ENCODE measurements at places on chromosomes 11 and 22. TPM values are rescaled to one million over a fixed set of nuclear protein-coding genes. Genes with fewer than 3 reads are reported as not detected.

- H3K27ac ChIP-seq: peak overlapping the region; percentile 7
- H3K4me3 ChIP-seq: no peak overlapping the region
- peaks cover 31% of the 10 kb centered on the region for H3K4me1 ChIP-seq
Observed at GRCh38 chr22:45159652-45160462, 3.9 kb upstream of the NUP50 start.

DNA sequence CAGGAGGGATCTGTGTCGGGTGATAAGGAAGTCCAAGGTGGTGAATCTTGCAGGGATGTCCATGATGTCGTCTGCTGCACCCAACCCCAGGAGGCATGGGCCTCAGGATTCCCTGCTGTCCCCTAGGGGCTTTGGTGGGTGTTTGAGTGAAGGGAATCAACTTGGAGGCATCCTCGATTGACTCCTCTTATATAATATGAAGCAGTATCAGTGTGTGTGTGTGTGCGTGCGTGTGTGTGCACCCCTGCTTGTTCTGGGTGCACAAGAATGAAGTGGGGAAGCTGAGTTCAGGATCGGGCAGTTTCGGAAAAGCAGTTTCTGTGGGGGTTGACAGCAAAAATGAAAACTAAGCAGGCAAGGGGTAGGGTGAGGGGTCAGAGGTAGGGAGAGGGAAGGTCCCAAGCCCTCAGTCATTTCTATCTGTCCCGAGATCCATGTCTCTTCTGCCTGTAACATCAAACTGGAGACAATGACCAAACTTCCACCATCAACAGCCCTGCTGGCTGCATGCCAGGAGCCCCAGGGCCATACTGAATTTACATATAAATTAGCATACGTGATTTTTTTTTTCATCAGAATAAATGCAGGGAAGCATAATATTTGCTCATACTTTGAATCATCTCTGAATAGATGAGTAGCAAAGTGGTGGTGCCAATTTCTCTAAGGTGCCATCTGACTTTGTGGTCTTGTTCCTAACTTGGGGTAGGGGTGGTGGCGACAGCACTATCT, 2.0 kb downstream of the NTM start:
- peaks cover 77% of the 10 kb centered on the region for H3K27me3 ChIP-seq
- DNase-seq: no peak
- H3K36me3 ChIP-seq: no peaks in the 10 kb centered on the region
- H3K4me3 ChIP-seq: no peak overlapping the region

DNA sequence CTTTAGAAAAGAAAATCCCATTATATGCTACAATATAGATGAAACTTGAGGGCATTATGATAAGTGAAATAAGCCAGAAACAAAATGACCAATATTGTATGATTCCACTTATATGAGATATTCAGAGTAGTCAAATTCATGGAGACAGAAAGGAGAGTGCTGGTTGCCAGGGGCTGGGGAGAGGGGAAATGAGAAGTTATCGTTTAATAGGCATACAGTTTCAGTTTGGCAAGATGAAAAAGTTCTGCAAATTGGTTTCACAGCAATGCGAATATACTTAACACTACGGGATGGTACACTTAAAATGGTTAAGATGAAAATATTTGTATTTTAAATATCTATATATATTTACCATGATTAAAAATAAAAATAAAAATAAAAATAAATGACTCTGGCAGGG, 31.1 kb upstream of the RDX start:
- no peak overlapping the region for H3K27ac ChIP-seq
- H3K36me3 ChIP-seq: no peaks in the 10 kb centered on the region
- no peak overlapping the region for H3K4me3 ChIP-seq
- DNase-seq: no peak
- no peaks in the 10 kb centered on the region for H3K4me1 ChIP-seq

- peaks cover 37% of the 10 kb centered on the region for H3K4me1 ChIP-seq
- H3K36me3 ChIP-seq: no peaks in the 10 kb centered on the region
- DNase-seq: peak; percentile 70
- H3K27ac ChIP-seq: peak overlapping the region; percentile 71
- no peaks in the 10 kb centered on the region for H3K27me3 ChIP-seq
Observed at GRCh38 chr11:73288873-73289707, 17.0 kb downstream of the P2RY6 start.

- H3K27ac ChIP-seq: no peak overlapping the region
- DNase-seq: peak; percentile 24
- H3K4me3 ChIP-seq: no peak overlapping the region
- no peaks in the 10 kb centered on the region for H3K4me1 ChIP-seq
- peaks cover 7% of the 10 kb centered on the region for H3K27me3 ChIP-seq
Observed at GRCh38 chr11:5123802-5124521, 14.2 kb downstream of the OR52A5 start.

DNA sequence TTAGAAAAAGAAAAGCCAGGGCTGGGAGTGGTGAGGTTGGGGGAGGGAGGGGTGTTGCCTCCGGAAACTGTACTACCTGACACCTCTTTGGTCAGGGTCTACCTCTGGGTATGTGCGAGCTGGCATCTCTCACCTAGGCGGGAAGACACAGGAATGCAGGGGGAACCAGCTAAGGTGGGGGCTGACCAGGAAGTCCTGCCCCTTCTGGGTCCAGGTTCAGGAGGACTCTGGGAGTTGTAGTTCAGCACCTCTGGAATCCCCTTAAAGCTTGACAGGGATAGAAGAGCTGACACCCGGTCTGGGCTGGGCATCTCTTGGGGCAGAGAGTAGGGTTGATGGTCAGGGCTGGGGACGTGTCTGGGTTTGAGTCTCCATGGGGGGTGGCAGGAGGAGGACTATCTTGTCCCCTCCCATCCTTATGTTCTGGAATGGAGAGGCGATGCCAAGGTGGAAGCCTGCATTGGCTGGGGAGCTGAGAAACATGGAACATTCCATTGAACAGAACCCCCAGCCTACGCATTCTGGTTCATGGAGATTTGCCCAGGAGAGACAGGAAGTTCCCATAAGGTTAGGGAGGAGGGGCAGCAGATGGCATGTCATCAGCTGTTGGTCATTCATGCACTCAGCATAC, 2.1 kb upstream of the KIAA1671 start:
- H3K27ac ChIP-seq: no peak overlapping the region
- peaks cover 10% of the 10 kb centered on the region for H3K27me3 ChIP-seq
- peaks cover 36% of the 10 kb centered on the region for H3K4me1 ChIP-seq
- no peak overlapping the region for H3K4me3 ChIP-seq
- no peak for DNase-seq
- H3K36me3 ChIP-seq: no peaks in the 10 kb centered on the region

DNA sequence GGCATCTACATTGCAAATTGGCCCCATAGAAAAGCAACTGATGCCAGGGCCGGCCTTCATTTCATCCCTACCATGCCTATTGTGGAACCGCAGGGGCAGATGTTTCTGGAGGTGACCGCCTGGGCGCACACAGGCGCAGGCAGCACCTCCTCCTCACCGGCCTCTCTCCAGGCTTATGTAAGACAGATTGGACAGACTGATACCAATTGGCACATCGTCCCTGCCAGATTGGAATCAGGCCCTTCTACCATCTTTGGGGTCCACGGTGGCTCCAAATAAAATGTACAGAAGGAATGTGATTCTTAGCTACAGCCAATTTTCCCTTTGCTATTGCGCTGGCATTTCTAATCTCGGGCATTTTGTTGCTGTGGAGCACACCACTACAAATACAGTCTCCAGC, 732.6 kb downstream of the NTM start:
- peaks cover 27% of the 10 kb centered on the region for H3K27me3 ChIP-seq
- DNase-seq: no peak
- H3K4me3 ChIP-seq: no peak overlapping the region
- no peak overlapping the region for H3K27ac ChIP-seq
- H3K4me1 ChIP-seq: no peaks in the 10 kb centered on the region
- no peaks in the 10 kb centered on the region for H3K36me3 ChIP-seq

DNA sequence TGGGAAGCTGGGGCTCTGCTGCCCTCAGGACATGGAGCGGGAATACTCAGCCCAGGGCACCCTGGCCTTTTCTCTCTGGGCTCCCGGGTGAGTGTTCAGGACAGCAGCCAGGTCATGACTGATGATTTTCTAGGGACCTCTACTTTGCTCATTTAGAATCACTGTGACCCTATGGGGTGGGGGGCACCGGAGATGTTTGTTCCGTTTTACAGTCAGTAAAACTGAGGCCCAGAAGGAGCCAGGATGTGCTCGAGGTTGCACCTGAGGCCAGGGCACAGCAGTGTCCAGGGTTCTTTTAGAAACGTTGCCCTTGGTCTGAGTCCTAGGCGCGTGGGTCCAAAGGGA, 48.1 kb downstream of the SMIM38 start:
- no peak for DNase-seq
- H3K4me1 ChIP-seq: peaks cover 18% of the 10 kb centered on the region
- H3K36me3 ChIP-seq: no peaks in the 10 kb centered on the region
- peaks cover 7% of the 10 kb centered on the region for H3K27me3 ChIP-seq

DNA sequence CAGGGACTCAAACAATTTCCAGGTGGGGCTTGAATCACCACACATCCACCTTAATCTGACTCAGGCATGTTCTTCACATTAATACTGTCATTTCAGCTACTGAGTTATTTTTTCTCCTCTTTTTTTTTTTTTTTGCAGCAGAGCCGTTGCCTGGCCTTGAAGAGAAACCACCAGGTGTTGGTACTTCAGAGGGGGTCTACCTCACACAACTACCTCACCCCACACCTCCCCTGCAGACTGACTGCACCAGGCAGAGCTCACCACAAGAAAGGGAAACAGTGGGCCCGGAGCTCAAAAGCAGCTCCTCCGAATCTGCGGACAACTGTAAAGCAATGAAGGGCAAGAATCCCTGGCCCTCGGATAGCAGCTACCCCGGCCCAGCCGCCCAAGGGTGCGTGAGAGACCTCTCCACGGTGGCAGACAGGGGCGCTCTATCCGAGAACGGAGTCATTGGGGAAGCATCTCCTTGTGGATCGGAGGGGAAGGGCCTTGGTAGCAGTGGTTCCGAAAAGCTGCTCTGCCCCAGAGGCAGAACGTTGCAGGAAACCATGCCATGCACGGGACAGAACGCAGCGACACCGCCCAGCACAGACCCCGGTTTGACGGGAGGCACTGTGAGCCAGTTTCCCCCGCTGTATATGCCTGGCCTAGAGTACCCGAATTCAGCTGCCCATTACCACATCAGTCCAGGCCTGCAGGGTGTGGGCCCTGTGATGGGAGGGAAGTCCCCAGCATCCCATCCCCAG, 15.1 kb upstream of the SLC25A18 start:
- no peak overlapping the region for H3K27ac ChIP-seq
- no peak for DNase-seq
- no peaks in the 10 kb centered on the region for H3K27me3 ChIP-seq
- peaks cover 20% of the 10 kb centered on the region for H3K4me1 ChIP-seq
- H3K36me3 ChIP-seq: peaks cover 14% of the 10 kb centered on the region

GRCh38 chr11:61149624-61150615, 11.3 kb downstream of the VPS37C start:
- no peaks in the 10 kb centered on the region for H3K27me3 ChIP-seq
- DNase-seq: no peak
- H3K36me3 ChIP-seq: peaks cover 4% of the 10 kb centered on the region
- H3K4me1 ChIP-seq: peaks cover 57% of the 10 kb centered on the region

DNA sequence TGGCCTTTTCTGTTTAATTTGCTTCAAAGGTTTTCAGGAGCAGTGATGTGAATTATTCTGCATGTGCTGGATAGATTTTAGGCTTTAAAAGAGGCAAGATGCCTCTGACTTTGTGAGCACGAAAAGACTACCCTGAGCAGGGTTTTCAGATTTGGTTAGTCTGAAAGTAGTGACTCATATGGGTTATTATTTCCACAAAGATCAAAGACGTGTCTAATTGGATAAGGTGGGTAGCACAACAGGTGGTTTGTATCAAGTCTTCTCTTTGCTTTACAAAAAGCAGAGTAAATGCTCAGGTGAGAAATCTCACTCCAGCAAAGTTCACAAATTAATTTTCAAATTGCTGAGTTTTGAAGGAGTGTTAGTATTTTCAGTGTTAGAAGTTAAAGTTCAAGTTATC, 37.6 kb upstream of the DBX1 start:
- H3K4me3 ChIP-seq: no peak overlapping the region
- DNase-seq: no peak
- H3K36me3 ChIP-seq: no peaks in the 10 kb centered on the region
- H3K27ac ChIP-seq: no peak overlapping the region

DNA sequence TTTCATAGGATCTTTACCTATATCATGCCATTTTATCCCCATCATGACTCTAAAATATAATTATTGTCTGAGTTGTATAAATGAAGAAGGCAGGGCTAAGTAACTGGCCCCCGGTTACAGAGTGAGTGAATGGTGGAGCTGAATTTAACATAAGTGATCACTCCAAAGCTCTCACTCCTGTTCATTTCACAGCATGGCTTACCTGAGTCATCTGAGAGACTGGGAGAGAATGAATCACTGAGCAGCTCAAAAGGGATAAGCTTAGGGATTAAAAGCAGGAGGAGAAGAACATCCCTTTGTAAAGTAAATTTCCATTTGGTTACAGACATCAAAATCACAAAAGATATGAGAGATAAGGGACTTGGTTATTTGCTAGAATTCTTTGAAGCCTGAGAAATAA, 294.0 kb upstream of the CTSC start:
- H3K4me3 ChIP-seq: no peak overlapping the region
- H3K27me3 ChIP-seq: no peaks in the 10 kb centered on the region
- H3K36me3 ChIP-seq: no peaks in the 10 kb centered on the region
- DNase-seq: no peak
- H3K4me1 ChIP-seq: no peaks in the 10 kb centered on the region

Gene MAPK8IP2
- total RNA-seq: 0.33 TPM

Gene CD3E
- total RNA-seq: 0.60 TPM

Gene OR51I1
- not detected for total RNA-seq

Gene RNF26
- total RNA-seq: 14.0 TPM

Gene GAB4
- total RNA-seq: not detected

Gene MEN1
- 8.7 TPM for total RNA-seq

Gene RPL3
- total RNA-seq: 325 TPM
